ENCODE measurements at places on chromosomes 3 and 15. TPM values are rescaled to one million over a fixed set of nuclear protein-coding genes. Genes with fewer than 3 reads are reported as not detected.

ZNF639 gene
- total RNA-seq, result 42.6 TPM

GOLGA6L7 gene
- total RNA-seq, result not detected

DNA sequence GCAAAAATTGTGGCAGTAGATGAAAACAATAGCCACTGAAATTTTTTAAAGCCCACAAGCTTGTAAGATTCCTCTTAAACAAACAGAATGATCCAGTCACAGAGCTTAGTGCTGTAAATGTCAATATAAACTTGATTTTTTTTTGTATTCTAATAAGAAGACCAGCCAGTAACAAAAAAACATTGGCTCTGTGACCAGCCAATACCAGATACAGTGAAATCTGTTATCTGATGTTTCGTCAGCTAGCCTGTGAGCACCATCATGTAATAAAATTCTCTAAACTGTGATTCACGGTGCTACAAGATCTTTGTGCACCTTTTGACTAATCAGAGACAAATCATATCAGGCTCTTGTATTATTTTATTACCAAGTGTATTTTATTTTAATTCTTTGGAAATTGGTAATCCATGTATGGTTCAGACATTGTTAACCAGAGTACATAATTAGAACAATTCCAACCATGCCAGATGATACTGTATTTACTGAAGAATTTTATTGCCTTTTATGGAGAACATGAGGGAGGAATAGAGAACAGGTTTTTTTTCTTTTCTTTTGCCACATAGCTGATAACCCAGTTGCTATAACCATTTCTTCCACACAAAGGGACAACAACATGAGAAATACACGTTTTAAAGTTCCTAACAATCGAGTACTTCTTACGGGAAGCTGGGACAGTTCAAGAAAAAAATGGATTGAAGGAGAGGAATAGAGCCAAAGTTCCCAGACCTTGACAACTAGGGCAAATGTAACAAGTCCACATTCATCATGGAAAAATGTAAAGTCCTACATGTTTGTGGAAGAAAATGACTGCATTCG, 71.9 kb downstream of the FILIP1L start:
- no peak for DNase-seq

DNA sequence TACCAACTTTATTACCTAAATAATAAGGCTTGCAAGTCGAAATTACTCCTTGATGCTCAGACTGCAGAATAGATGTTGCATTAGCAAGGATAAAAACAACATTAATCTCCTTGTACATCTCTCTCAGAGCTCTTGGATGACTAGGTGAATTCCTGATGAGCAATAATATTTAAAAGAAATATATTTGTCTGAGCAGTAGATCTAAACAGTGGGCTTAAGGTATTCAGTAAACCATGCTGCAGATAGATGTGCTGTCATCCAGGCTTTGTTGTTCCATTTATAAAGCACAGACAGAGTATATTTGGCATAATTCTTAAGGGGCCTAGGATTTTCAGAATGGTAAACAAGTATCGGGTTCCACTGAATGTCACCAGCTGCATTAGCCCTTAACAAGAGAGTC, 257.1 kb downstream of the TUSC7 start:
- DNase-seq, result no peak

SELENOS gene
- 47.7 TPM for total RNA-seq

GRCh38 chr3:20930034-20930433, 744.0 kb upstream of the SGO1 start:
- no peak for DNase-seq

PRSS50 gene
- total RNA-seq, result not detected

B3GNT5 gene
- 23.0 TPM for total RNA-seq

DNA sequence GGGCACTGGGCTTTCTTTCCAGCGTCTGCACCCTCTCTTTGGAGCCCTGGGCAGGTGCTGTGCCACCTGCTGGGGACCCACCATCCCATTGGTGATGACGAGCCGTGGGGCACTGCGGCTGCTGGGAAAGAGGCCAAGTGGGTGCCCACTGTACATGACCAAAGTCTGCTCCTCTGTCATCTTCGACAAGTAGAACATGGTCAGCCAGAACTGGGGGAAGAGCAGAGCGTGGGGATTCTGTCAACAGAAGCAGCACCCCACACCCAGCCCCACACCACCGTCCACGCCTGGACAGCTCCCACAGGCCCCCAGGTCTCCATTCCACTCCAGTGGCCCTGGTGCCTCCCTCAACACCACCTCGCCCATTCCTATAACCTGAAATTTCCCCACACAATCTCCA, 9.7 kb downstream of the UROC1 start:
- no peak for DNase-seq

ZNF502 gene
- 2.2 TPM for total RNA-seq

DNA sequence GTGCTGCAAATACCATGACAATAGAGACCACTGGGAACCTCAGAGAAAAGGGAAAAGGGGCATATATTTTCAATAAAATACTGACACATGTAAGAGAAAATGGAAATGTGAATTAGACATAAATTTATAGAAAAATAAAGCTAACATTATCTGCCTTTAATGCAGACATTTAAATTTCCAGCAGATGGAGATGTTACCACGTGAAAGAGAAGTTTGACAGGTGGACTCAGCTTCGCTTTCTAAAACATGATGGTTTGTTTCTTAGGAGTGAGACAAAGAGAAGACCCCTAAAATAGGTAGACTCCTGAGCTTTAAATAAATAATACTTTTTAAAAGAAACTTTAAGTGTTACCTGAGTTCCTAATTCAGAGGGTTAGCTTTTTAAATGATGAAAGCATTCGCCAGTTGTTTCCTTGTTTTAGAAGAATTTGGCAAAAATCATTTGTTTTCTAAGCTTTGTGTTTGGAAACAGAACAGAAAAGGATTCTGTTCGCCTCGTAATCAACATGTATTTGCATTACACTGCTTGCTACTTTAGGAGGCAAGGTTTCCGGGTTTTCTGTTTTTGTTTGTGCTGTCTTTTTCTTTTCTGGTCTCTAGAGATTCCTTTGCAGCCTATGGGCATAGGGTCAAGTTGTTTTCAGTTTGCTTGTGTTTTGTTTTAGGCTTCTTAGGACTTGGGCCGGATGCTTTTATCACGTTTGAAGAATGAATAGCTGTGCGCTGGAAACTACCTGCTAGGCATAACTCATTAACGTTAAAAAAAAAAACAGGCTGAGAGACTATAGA, 271.4 kb downstream of the THSD4 start:
- DNase-seq, result no peak

- DNase-seq, result no peak
Observed at GRCh38 chr3:192915722-192916121, 1.9 kb downstream of the MB21D2 start.

DNA sequence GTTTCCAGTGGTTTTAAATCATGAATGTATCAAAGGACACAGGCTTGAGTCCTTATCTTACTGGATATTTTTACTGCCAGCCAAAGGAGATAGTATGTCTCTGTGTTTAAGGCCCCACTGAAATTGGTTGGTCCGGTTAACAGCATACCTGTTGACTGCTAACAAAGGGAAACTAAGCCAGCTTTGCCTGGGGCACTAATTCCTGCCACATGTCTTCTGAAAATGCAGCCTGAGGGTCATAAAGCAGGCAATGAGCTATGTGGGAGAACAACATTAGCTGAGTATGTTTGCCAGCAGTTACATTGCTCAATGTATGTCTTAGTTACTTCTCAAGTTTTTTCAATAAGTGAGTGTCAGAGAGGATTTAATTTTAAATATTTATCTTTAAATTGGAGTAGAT, 12.4 kb downstream of the PLS1 start:
- DNase-seq, result no peak

GRCh38 chr3:112315791-112316190, 17.2 kb upstream of the CD200 start:
- DNase-seq, result no peak

GRCh38 chr15:43285609-43286037, 18.9 kb upstream of the TGM5 start:
- no peak for DNase-seq

DNA sequence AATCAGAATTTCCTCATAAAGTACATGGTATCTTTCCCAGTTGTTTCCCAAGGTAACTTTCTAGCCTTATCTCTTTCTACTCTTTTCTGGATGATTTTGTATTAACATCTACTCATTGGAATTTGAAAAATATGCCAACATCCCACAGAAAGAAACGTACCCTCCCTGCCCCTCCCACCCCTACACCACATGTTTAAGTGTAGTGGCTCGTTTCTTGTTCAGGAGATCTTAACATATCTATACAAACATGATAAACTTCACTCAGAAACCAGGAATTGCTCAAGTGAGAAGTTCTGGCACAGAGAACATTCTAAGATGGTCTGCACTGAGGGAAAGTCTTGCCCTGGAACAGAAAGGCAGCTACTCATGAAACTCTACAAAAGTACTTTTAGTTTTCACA, 404.7 kb downstream of the SOX2 start:
- no peak for DNase-seq

- no peak for DNase-seq
Observed at GRCh38 chr15:48242015-48242414, 35.9 kb downstream of the SLC12A1 start.

MKRN3 gene
- total RNA-seq, result not detected

DNA sequence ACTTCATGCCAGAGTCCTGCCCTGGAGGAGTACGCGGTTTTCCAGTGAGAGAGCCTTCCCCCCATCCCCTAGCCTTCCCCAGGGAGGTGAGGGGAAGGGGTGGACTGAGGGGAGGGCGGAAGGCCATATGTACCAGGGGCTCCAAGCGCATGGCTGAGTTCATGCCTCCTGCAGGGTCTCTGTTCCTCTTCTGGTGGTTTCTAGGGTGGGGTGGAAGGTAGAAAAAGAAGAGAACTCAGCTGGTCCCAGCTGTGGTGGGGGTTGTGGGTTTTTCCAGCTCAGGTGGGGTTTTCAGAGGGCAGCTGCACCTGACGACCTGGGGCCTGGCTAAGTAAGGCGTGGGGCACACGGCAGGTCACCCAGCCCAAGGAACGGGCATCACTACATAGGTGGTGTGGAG, 10.7 kb upstream of the IQSEC1 start:
- no peak for DNase-seq

- no peak for DNase-seq
Observed at GRCh38 chr3:46378426-46378942, 7.7 kb downstream of the CCR5 start.

MCCC1 gene
- total RNA-seq, result 12.0 TPM

KLHL6 gene
- not detected for total RNA-seq

- DNase-seq, result no peak
Observed at GRCh38 chr15:66095871-66096687, 157.5 kb downstream of the MEGF11 start.

GRCh38 chr3:195072916-195073564, 197.9 kb downstream of the XXYLT1 start:
- no peak for DNase-seq

GRCh38 chr15:99502661-99503060, 63.1 kb upstream of the MEF2A start:
- no peak for DNase-seq

CYP1A2 gene
- total RNA-seq, result not detected

- no peak for DNase-seq
Observed at GRCh38 chr15:55334371-55334770, 15.3 kb downstream of the PIGB start.

DNA sequence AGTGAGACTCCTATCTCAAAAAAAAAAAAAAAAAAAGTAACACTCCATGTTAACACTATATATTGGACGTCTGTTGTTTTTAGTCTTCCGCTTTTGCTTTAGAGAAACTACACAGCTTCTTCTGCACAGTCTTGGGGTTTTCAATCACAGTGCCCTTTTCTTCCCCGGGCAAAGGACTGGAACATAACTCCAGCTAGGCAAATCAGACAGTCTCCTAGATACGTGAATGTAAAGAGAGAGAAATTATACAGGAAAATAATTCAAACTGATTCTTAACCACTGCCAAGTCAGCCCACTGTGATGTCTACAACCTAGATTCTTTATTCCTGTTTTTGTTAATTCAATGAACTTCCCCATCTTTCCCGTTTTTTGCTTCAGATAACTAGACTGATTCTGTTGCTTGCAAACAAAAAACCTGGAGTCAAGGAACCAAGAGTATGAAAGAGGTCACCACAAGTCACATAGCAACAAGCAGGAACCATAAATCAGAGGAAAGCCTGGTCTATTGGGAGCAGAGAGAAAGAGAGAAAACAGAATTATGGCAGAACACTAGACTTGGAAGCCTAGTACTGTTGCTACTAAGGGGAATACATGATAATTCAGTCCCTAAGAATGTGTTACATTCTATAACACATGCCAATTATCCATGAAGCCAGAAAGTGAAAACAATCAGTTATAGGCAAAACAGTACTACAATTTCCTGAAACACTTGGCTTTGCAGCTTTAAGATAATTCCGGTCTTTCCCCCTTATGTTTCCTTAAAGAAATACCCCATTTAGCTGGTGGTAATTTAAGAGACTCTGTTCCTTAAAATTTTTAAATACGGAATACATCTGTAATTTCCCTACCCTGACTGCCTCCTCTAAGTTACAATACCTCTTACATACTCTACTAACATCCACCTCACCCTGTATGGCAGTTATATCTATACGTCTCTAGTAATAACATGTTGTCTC, 63.1 kb downstream of the TBL1XR1 start:
- no peak for DNase-seq

DNA sequence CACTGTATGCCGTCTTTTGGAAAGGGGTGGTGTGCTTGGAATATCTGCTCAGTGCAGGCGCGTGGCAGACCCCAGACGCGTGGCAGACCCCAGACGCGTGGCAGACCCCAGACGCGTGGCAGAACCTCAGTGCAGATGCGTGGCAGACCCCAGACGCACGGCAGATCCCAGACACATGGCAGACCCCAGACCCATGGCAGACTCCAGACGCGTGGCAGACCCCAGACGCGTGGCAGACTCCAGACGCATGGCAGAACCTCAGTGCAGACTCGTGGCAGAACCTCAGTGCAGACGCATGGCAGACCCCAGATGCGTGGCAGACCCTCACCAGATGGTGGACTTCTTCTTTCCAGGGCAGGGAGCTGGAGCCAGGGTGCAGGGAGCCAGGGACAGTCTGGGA, 637 bp upstream of the MUC4 start:
- no peak for DNase-seq

ISLR2 gene
- not detected for total RNA-seq

- DNase-seq, result no peak
Observed at GRCh38 chr15:80580106-80580505, 115.0 kb upstream of the ABHD17C start.

DNA sequence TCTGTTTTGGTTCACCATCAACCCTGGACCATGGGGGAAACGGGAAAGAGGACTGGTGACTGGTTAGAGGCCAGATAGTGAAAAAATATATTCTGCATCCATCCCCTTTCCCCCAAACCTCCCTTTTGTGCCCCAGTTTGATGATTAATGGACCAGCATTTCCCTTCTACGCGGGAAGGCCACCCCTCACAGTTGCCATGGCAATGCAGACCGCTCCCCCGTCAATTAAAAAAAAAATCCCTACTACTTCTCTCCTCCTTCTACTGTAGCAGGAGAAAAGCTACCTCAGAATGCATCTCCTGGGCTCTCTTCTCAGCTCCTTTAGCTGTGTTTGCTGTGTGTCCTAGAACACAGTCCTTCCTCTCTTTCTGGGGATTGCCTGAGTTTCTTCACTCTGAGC, 4.0 kb downstream of the BAHD1 start:
- no peak for DNase-seq
